Sigmoid colon (tissue), 7 donors: ENCODE measurements at places on chromosomes 2 and 18. TPM values are rescaled to one million over a fixed set of nuclear protein-coding genes. Genes with fewer than 3 reads are reported as not detected.
A peak's percentile ranks its signal among the peaks of the same experiment; 100 is the strongest.

Gene RASGRP3
- total RNA-seq = 9.2 TPM

Gene SKOR2
- not detected for total RNA-seq

Gene ABCB6
- 23.0 TPM for total RNA-seq

DNA sequence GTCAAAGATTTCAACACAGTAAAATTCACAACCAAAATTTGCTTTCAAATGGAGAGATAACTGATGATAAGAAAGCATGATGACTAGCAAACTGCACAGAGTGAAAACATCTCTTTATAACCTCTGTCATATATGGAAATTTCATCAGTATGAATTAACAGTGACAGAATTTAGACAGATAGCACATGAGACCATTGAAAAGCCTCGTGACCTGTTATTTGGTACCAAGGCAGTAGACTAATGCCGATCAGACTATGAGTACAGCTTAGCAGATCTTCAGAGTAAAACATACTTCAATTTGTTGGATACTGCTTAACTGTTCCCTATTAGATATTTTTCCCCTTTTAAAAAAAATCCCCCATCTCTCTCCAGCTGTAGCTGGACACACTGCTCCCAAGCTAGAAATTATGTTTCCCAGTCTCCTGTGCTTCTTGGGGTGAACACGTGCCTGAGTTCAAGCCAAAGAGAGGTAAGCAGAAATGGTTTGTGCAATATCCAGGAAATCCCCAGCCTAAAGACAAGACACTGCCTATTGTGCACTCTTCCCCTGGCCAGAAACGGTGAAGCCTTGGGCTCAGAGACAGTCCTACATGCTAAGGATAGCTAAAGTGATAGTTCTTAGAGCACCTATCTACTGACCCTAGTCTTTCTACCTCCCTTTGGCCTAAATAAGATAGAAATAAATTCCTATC is 256.1 kb downstream of the NCKAP5 start:
- no peak for DNase-seq

DNA sequence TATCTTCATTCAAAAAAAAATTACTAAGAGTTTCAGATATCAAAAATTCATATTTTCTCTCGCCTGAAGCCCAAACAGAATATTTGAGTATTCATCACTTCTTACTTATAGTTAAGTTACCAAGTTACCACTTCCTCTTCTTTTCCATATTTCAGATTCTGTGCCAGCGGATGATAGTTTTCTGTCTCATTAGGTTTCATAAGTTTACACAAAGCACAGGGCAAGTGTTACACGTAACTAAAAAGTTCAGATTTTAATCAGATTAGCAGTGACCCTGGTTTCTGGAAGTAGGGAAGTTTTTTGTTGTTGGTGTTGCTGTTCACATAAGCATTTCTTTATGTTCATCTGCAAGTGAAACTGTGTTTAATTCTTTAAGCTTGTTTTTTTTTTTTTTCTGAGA is 10.2 kb downstream of the AFTPH start:
- no peak for DNase-seq

DNA sequence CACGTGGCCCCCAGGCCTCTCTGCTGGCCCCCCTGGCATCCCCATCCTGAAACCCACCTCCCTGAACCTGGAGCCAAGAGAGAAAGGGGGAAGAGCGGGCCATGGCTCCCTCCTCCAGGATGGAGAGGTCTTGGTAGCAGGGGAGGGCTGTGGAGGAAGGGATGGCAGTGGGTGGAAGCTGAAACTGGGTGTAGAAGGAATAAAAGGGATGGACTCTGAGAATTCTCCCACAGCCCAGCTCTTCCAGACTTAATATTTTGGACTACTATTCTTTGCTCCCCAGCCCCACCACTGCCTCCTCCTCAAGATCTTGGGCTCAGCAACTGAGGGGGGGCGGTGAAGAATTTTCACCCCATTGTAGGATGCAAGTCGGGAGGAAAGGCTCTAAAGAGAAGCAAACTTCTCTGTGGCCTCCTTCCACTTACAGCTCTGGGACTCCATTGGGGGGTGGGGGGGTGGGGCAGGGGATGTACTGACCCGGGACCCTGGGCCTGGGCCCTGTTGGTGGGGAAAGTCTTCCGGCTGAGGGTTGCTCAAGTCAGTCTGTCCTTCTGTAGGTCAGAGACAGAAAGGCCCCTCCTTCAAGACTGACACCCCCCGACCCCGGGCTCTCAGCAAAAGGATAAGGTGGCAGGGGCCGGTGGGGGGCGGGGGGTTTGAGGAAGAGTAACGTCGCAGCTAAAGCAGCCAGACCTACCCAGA is 501 bp downstream of the TNS1 start:
- DNase-seq = no peak

GRCh38 chr2:173963323-173963816 is 1.8 kb downstream of the SP3 start:
- DNase-seq = peak; percentile 67

DNA sequence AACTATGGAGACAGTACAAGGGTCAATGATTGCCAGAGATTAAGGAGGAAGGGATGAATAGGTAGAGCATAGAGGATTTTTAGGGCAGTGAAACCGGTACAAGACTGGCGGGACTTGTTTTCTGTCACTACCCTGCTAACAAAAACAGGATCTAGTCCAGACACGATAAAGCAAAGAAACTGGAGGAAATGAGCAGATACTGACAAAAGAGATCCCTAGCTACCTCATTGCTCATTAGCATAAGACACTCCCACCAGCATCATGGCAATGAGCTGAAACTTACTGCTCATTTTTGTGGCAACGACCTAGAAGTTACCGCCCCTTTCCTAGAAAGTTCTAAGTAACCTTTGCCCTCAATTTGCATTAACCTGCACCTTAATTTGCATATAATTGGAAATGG is 131.2 kb downstream of the ETAA1 start:
- no peak for DNase-seq

DNA sequence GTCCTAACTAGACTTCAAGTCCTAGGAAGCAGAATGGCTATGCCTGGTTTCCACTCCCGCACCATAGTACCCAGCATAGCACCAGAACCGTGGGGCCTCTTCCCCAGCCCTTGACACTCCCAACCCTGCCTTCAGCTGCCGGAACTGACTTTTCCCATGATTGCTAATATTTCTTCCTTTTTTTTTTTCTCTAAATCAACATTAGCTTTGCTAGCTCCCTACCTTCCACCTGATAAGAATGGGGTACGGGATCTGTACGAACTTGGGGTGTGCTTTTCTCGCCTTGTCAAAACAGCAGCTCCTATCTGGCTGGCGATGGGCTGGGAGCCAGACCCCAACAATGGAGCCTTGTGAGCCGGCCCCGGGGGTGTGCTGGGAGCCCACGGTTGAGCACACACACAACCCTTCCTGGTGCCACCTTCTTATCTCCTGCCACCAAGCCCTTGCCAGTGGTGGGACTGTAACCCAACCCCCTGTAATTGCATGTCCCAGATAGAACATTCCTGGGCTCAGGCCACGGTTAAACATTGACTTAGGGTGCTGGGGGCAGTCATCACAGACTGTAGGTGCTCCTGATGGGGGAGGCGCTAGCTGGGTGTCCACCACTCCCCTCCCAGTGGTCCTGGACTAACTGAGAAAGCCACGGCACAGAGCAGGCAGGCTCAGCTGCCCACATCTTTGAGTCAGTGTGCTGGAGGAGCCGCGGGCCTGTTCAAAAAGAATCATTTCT is 213.0 kb upstream of the HAAO start:
- no peak for DNase-seq

Gene ELOA2
- not detected for total RNA-seq

Gene TGFA
- 0.33 TPM for total RNA-seq

GRCh38 chr2:62603154-62603712 is 97.2 kb upstream of the TMEM17 start:
- DNase-seq = no peak

Gene MC2R
- total RNA-seq = not detected

Gene PLB1
- total RNA-seq = 18.3 TPM

DNA sequence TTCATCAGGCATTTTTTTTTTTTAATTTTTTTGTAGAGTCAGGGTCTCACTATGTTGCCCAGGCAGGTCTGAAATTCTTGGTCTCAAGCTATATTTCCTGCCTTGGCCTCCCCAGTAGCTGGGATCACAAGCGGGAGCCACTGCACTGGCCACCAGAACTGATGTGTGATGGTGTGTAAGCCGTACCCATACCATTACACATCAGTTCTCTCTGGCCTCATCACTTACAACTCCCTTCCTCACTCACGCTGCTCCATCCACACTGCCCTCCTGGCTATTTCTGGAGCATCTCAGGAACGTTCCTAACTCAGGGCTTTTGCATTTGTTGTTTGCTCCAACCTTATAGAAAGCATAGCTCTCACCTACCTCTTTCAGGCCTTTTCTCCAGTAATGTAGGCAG is 834.5 kb upstream of the ID2 start:
- DNase-seq = no peak

GRCh38 chr2:166959556-166959955 is 71.3 kb downstream of the XIRP2 start:
- DNase-seq = no peak

DNA sequence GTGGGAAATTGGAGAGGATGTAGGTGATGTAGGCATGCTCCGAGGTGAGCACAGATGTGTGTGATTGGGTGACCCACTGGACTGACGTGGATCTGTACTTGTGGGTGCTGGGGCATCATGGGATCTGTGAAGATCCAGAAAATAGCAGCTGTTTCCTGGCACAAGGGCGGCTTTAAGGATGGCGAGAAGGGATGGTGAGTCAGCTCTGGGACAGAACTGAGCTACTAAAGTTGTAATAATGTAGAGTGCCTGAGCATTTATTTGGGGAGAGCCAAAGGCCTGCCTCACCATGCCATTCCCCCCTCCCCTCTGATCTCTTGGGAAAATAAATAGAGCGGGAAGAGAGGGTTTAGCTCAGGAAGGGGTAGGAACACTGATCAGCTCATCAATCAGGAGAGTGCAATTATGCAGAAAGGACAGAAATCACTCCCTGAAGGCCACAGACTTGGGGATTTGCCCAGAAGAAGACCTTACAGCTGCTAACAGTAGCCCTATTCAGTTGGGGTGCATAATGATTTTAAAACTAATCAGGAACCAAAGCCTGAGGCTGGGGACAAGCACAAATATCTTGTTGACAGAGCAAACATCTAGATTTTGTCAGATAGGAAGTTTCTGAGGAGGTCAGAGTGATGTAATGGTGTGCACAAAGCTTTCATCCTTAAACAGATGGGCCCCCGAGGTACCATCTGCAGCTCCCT is 30.3 kb downstream of the TANC1 start:
- no peak for DNase-seq

DNA sequence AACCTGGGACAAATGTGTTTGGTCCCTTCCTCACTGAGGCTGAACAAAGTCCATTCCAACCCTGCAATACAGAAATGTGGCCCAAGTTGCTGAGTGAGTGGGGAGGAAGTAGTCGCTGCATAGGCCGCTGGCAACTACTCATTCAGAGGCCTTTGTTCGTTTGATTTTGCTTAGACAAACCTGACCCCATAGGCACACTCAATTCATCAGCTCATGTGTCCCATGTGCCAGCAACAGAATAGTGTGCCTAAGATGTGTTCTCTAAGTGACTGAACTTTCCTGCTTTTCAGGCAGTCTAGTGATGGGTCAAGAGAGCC is 23.0 kb downstream of the PTPN18 start:
- peak; percentile 48 for DNase-seq

GRCh38 chr2:105764059-105764458 is 19.3 kb downstream of the NCK2 start:
- no peak for DNase-seq

DNA sequence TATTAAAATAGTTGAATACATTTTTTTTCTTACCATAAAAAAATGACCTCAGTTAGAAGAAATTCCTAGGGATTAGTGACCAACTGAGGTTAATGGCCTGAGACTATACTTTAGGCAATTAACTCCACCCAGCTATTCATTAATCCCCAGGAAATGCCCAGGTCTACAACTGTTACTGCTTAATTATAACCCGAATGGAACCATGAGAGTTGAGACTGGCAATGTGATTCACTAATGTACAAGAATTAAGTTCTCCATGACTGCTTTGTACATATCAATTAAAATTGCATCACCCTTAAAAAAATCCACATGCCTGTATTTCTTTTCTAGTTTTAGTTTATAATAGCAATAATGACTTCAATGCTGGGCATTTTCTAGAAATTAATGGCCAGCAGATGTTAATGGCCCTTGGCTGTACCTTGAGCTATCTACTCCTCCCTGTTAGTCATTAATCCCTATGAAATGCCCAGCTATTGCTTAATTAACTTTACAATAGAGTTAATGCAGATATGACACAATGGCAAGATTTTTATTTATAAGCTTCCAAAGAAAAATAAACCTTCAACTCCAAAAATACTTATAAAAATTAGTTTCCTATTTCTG is 44.1 kb downstream of the ERBB4 start:
- DNase-seq = no peak

Gene FBXO36
- 2.9 TPM for total RNA-seq

Gene RTP5
- 0.16 TPM for total RNA-seq

- no peak for DNase-seq
These were observed 2.7 kb downstream of the PPP1R1C start for GRCh38 chr2:181988154-181988924.

- DNase-seq = no peak
These were observed 61.8 kb upstream of the RPL31 start for GRCh38 chr2:100940240-100940639.

Gene DGUOK
- 43.5 TPM for total RNA-seq

DNA sequence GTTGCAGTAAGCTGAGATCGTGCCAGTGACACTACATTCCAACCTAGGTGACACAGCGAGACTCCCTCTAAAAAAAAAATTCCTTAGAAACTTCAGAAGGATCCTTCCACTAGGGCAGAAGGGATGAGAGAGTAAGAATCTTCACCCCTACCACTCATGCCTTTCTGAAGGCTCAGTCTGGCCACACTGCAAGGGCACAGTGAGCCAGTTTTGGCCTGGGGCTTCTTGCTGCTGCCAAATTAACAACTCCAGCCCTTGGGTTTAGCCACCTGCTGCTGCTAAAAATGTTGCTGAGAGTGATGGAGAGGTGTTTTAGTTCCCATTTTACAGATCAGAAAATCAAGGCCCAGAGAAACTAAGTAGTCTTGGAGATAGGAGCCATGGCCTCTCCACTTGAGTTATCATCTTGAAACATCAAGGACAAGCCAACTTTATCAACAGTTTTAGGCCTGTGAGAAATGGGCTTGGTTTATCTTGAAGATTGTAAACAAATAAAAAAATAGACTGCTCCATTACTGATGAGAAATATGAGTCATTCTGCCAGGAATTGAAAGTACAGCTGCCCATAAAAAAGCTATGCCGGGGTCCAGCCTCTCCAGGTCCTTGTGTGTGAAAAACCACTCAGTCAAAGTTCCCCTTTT is 31.9 kb upstream of the CASP8 start:
- DNase-seq = no peak

DNA sequence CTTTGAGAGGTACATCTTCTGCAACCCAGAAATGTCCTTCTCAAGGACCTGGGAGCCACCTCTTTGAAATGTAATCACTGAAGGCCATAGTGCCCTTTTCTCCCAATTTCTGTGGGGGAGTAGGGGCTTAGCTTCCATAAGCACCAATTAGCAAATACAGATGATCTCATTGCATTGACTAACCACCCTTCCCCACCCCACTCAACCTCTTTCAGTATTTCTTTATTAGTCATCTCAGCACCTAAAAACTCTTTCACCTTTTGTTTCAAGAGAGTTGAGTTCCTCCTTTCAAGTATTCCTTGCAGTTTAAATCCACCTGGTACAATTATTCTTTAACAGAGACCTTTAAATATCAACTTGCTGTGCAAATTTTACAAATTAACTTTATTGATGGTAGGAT is 1011.8 kb upstream of the CDH2 start:
- no peak for DNase-seq

Gene FSHR
- total RNA-seq = not detected

- DNase-seq = peak; percentile 64
These were observed 22.3 kb upstream of the GPR17 start for GRCh38 chr2:127623388-127624319.

GRCh38 chr18:40852406-40852805 is 1102.6 kb upstream of the PIK3C3 start:
- no peak for DNase-seq

GRCh38 chr18:74714791-74715190 is 117.1 kb downstream of the ZNF407 start:
- DNase-seq = no peak
